ENCODE measurements at places on chromosomes 6 and 20.

DNA sequence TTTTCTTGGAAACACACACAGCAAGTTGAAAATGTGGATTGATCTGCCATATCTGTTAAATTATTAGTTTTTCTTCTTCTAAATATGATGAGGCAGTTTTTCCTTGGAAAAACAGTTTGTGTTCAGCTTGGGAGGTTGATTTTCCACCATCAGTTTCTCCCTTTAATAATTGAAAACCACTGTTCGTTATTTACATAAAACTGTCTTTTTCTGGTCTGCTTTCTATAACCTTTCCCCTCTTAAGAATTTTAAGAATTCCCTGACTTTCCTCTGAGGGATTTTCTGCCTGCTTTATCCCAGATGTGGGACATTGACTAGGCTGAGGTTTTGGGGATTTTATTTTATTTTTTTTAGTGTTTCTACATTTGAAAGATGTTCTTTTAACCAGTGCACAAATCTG lies 27.2 kb downstream of the DSE start:
- DNase-seq: no peak

GRCh38 chr20:17953935-17954334 lies 14.7 kb downstream of the SNX5 start:
- no peak for DNase-seq

DNA sequence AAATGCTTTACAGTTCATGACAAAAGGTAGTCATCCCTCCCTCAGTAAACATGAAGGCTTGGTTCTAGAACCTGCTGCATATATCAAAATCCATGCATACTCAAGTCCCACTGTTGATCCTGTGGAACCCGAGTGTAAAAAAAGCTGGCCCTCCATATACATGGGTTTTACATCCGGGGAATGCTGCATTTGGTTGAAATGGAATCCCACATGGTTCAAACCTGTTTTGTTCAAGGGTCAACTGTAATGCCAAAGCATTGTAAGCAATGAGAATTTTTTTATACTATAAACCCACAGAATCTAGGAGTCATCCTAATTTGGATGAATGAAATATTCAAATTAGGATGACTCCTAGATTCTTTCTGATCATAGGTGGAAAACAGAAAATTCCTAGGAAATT lies 5.9 kb upstream of the HDAC2 start:
- DNase-seq: no peak

- no peak for DNase-seq
Measured at GRCh38 chr20:36112112-36112511, 42.4 kb upstream of the EPB41L1 start.
